ENCODE measurements at places on chromosomes 16 and 17. TPM values are rescaled to one million over a fixed set of nuclear protein-coding genes. Genes with fewer than 3 reads are reported as not detected.
A peak's percentile ranks its signal among the peaks of the same experiment; 100 is the strongest.

DNA sequence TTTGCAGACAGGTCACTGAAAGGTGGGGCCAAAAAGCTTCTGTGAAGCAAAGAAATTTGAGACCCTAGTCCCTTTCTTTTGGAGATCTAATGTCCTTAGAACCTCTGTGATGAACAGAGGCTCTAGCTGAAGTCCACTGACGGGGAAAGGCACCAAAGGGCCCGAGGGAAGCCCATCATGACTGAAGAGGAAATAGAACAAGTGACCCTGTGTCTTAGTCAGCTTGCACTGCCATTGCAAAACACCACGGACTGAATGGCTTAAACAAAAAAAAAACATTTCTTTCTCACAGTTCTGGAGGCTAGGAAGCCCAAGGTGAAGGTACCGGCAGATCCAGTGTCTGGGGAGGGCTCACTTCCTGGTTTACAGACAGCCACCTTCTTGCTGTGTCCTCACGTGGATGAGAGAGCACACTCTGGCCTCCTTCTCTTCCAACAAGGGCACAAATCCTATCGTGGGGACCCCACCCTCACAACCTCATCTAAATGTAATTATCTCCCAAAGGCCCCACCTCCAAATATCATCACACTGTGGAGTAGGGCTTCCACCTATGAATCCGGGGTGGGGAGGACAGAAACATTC, 24.3 kb upstream of the ASGR2 start:
- DNase-seq: peak; percentile 20

Gene KCNJ12
- under 0.01 TPM for total RNA-seq

GRCh38 chr16:3879258-3879886, 1.1 kb downstream of the CREBBP start:
- DNase-seq: no peak

Gene CRISPLD2
- total RNA-seq: 0.53 TPM

Gene NDUFB10
- 115 TPM for total RNA-seq

Gene KRT35
- not detected for total RNA-seq

DNA sequence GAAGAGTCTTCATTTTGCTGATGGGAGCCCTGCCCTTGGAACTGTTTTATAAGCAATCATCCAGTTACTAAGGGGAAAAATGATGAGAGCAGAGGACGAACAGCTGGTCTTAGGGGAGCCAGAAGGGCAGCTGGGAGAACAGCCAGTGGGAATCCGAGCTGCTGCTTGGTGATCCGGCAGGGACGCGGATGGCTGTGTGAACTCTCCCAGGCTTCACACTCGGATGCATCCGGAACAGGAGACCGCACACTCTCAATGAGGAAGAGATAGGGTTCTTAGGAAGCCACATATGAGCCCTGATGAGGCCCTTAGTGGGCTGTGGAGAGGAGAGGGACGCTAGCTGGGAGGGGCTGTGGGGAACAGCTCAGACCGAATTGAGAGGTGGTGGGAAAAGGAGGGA, 5.0 kb upstream of the CACNG5 start:
- no peak for DNase-seq

- DNase-seq: no peak
Observed at GRCh38 chr16:5668553-5668952, 571.0 kb upstream of the EEF2KMT start.

DNA sequence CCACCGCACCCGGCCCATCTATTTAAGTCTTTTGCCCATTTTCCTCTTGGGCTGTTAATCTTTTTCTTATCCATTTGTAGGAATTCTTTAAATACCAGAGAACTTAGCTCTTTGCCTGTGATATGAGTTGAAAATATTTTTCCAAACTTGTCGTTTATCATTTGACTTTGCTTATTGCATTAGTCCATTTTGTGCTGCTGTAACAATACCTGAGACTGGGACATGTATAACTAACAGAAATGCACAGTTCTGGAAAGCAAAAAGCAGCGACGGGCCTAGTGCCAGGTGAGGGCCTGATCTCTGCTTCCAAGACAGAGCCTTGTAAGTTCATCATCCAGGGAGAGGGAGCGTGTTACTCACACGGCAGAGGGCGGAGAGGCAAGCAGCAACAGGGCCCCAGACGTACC, 25.6 kb upstream of the BHLHA9 start:
- DNase-seq: peak; percentile 59

Gene CACNG1
- not detected for total RNA-seq

Gene XAF1
- total RNA-seq: under 0.01 TPM

DNA sequence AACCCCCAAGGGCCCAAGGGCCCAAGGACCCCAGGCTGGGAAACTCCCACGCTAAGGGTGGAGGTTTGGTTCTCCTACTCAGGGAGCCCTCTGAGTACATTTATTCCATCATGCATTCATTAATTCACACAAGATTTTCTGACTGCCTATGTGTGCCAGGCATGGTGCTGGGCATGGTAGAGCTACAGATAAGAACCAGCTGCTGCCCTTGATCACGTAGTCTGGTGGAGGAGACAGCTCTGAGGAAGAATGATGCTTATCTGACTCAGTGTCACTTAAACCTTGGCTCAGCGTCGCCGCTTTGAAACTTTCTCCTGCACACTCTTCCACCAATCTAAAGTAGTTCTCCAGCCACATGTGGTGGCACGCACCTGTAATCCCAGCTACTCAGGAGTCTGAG, 3.6 kb upstream of the ARL4D start:
- no peak for DNase-seq

GRCh38 chr17:42525221-42525620, 10.8 kb upstream of the NAGLU start:
- DNase-seq: peak; percentile 90

DNA sequence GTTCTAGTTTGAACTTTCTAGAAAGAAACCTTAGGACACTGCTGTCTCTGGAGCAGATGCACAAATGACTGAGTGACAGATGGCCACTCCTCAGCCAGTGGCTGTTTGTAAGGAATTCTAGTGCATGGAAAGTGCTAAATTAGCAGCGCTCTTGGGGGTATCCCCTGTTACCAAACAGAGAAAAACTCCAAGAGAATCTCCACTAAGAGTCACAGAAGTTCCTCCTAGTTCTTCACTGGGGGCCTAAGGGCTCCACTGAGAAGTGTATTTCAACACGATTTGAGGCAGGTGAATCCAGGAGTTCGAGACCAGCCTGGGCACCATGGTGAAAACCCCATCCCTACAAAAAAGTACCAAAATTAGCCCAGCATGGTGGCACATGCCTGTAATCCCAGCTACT, 18.1 kb upstream of the IRF8 start:
- no peak for DNase-seq

DNA sequence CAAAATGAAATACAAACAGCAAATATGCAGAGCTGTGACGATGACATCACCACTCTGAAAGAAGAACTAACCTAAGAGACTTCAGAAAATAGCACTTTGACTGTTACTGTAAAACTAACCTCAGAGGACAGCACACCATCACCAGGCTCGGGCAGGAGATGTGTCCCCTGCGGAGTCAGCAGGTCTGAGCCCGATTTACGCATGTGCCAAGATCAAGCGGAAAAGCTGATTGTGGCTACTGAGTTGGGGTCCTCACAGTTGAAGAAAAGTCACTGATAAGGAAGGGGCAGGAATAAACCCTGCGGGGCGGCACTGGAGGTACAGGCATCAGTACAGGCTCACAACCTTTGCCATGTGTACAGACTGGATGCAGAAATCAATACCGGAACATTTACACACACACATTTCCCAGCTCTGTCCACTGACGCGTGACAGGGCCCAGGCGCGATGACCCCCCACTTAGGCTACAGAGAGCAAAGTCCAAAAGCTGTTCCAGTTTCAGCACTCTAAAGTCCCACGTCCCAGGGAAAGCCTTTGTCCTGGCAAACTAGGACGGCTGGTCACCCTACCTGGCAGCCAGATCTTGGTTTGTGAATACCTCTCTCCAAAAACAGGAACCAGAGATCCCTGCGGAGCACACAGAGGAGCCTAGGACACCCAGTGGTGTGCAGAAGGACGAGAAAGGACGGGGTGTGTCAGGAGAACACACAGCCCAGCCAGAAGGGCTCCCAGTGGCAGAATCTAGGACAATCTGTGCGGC, 21.5 kb downstream of the TRAP1 start:
- no peak for DNase-seq

- no peak for DNase-seq
Observed at GRCh38 chr17:46977750-46978488, 1.1 kb downstream of the RPRML start.

- no peak for DNase-seq
Observed at GRCh38 chr17:61532826-61533225, 58.2 kb downstream of the NACA2 start.

GRCh38 chr16:84667600-84668309, 19.4 kb downstream of the KLHL36 start:
- no peak for DNase-seq

Gene EVPLL
- 10.3 TPM for total RNA-seq

- no peak for DNase-seq
Observed at GRCh38 chr17:36889770-36890349, 47.4 kb upstream of the LHX1 start.
